ENCODE measurements at places on chromosomes 6 and 20.

- DNase-seq = no peak
Measured at GRCh38 chr6:109791301-109791700, 100.2 kb downstream of the FIG4 start.

DNA sequence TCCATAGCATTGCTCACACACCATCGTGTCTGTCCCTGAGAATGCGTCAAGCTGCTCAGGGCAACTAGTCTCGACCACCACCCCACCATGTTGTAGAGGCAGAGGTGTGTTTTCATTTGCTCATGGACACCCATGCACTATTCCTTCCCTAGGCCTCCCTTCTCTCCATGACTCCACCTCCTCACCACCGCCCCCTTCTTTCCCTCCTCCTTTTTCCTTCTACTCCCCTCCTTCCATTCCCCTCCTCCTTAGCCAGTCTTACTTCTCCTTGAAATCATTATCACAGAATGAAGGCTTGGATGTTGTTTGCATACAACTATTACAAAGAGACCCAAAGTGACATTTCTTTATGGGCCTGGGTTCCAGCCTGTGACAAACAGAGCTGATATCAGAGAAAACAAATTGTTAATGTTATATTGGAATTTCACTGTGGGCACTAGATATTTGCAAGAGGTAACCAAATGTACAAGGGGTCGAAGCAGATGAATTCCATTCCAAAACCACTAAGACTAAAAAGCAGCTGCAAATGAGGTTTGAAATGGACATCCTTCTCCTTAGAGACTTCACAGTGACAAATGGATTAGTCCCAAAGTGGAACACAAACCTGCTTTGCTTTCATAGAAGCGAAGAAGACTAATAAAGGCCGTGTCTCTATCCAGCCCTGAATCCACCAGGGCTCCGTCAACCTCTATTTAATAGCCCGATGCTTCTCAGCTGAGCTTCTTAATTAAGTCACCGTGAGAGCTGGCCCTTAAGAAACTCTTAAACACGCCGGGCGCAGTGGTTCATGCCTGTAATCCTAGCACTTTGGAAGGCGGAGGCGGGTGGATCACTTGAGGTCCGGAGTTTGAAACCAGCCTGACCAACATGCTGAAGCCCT lies 275.8 kb upstream of the SULF2 start:
- DNase-seq = no peak

GRCh38 chr6:135116571-135116970 lies 61.9 kb upstream of the HBS1L start:
- DNase-seq = peak; percentile 50

GRCh38 chr20:60883496-60883895 lies 368.6 kb upstream of the CDH4 start:
- DNase-seq = no peak

GRCh38 chr6:46526607-46527006 lies 35.4 kb upstream of the RCAN2 start:
- no peak for DNase-seq

DNA sequence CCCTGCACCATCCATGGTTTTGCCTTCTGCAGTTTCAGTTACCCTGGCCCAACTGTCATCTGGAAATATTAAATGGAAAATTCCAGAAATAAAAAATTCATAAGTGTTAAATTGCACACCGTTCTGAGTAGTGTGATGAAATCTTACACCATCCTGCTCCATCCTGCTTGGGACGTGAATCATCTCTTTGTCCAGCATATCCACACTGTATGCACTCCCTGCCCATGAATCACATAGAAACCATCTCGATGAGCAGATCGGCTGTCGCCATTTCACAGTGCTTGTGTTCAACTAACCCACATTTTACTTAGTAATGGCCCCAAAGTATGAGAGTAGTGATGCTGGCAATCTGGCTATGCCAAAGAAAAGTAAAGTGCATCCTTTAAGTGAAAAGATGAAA lies 105.9 kb upstream of the ID4 start:
- no peak for DNase-seq
